ENCODE measurements at places on chromosomes 2 and 18. TPM values are rescaled to one million over a fixed set of nuclear protein-coding genes. Genes with fewer than 3 reads are reported as not detected.

The SCG2 gene
- total RNA-seq = not detected

DNA sequence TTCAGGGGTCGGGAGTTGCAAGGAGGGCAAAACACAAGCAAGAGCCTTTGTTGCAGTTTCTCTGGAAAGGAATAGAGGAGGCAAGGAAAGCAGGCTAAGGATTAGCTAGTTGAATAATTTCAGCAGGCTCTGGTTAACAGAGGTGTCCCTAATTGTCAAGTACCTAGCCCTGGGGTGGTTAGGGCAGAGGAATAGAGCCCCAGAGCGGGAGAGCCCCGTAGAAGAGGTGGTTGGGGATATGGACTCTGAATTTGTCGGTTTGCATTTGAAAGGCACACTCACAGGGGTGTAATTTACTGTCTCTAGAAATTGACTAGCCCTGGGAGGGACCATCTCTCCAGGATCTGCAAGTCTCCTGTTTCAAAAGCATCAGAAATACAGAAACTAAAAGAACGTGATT, 1030.2 kb downstream of the TMEM182 start:
- H3K4me1 ChIP-seq = no peaks in the 10 kb centered on the region
- H3K4me3 ChIP-seq = no peak overlapping the region
- H3K36me3 ChIP-seq = no peaks in the 10 kb centered on the region
- DNase-seq = no peak

The TACR1 gene
- not detected for total RNA-seq

GRCh38 chr18:34957119-34957863, 83.9 kb upstream of the MAPRE2 start:
- DNase-seq = no peak
- no peak overlapping the region for H3K4me3 ChIP-seq
- H3K27ac ChIP-seq = no peak overlapping the region

GRCh38 chr2:45992741-45993475, 304.3 kb upstream of the EPAS1 start:
- peaks cover 6% of the 10 kb centered on the region for H3K4me1 ChIP-seq
- H3K36me3 ChIP-seq = peaks cover 2% of the 10 kb centered on the region

DNA sequence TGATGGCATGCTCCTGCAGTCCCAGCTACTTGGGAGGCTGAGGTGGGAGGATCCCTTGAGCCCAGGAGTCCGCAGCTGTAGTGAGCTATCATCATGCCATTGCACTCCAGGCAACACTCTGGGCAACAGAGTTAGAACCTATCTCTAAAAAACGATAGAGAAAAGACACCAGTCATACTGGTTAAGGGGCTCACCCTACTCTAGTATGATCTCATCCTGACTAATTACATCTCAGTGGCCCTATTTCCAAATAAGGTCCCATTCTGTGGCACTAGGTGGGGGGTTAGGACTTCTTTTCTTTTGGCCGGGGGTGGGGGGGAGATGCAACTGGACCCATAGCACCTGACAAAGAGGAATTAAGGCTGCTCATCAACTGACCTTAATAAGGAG, 163.2 kb upstream of the NCK2 start:
- peaks cover 14% of the 10 kb centered on the region for H3K4me1 ChIP-seq
- H3K27ac ChIP-seq = no peak overlapping the region
- H3K27me3 ChIP-seq = no peaks in the 10 kb centered on the region
- no peak overlapping the region for H3K4me3 ChIP-seq

- H3K4me1 ChIP-seq = no peaks in the 10 kb centered on the region
- H3K27ac ChIP-seq = no peak overlapping the region
- H3K27me3 ChIP-seq = no peaks in the 10 kb centered on the region
- H3K4me3 ChIP-seq = no peak overlapping the region
- no peaks in the 10 kb centered on the region for H3K36me3 ChIP-seq
Measured at GRCh38 chr2:59458800-59459199, 1094.7 kb downstream of the BCL11A start.

DNA sequence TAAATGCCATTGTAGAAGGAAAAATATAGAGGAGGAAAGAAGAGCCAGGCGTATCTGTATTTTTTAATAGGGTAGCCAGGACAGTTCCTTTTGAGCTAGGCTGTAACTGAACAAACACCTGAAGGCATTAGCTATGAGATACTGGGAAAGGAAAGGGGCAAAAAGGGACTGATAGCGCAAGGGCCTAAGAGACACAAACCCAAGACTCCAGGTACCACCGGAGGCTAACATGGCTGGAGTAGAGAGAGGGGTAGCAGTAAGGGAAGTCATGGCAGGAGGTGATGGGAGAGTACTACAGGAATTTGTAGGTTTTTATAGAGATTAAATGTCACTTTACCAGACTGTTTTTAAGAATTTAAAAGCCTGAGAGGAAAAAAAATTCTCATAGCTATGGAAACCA, 20.7 kb downstream of the PNO1 start:
- peaks cover 8% of the 10 kb centered on the region for H3K4me1 ChIP-seq
- no peak overlapping the region for H3K4me3 ChIP-seq
- H3K36me3 ChIP-seq = peaks cover 2% of the 10 kb centered on the region
- peak overlapping the region; percentile 86 for H3K27ac ChIP-seq
- no peaks in the 10 kb centered on the region for H3K27me3 ChIP-seq

GRCh38 chr2:52356556-52356955, 1324.6 kb upstream of the NRXN1 start:
- DNase-seq = no peak
- H3K4me3 ChIP-seq = no peak overlapping the region
- no peaks in the 10 kb centered on the region for H3K27me3 ChIP-seq
- H3K27ac ChIP-seq = no peak overlapping the region
- no peaks in the 10 kb centered on the region for H3K4me1 ChIP-seq

- H3K27ac ChIP-seq = no peak overlapping the region
- H3K27me3 ChIP-seq = peaks cover 27% of the 10 kb centered on the region
- peaks cover 2% of the 10 kb centered on the region for H3K36me3 ChIP-seq
Measured at GRCh38 chr18:48208432-48209140, 200.6 kb downstream of the ZBTB7C start.

The OTOS gene
- total RNA-seq = not detected

DNA sequence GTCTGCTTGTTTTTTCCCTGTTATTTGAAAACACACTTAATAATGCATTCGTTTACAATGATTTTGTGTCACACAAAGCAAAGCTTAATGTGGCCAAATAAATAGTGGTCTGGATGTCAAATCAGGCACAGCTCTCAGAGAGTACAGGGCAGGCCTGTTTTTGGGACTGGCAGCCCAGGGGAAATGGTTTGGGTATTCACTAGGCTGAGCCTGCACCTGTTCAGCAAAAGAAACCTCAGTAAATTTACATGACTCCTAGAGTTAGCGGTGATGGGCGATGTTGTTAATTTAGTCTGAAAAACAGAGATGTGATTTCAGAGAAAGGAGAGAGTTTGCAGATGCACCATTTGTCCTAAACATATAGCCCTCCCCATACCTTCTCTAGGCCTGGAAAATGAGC, 197.1 kb downstream of the ALK start:
- no peak overlapping the region for H3K27ac ChIP-seq
- H3K4me1 ChIP-seq = no peaks in the 10 kb centered on the region
- no peak overlapping the region for H3K4me3 ChIP-seq
- H3K36me3 ChIP-seq = no peaks in the 10 kb centered on the region
- H3K27me3 ChIP-seq = peaks cover 50% of the 10 kb centered on the region

GRCh38 chr2:240810621-240811020, 9.4 kb downstream of the KIF1A start:
- H3K27ac ChIP-seq = no peak overlapping the region
- peaks cover 5% of the 10 kb centered on the region for H3K36me3 ChIP-seq
- no peak overlapping the region for H3K4me3 ChIP-seq
- no peak for DNase-seq

GRCh38 chr2:25402477-25402876, 60.8 kb upstream of the DNMT3A start:
- peaks cover 4% of the 10 kb centered on the region for H3K36me3 ChIP-seq
- H3K27me3 ChIP-seq = no peaks in the 10 kb centered on the region
- no peak overlapping the region for H3K27ac ChIP-seq
- no peak for DNase-seq
- H3K4me3 ChIP-seq = no peak overlapping the region

GRCh38 chr2:10691521-10691920, 1.7 kb upstream of the NOL10 start:
- H3K4me3 ChIP-seq = no peak overlapping the region
- peaks cover 3% of the 10 kb centered on the region for H3K36me3 ChIP-seq
- peaks cover 6% of the 10 kb centered on the region for H3K4me1 ChIP-seq
- no peak for DNase-seq
- H3K27me3 ChIP-seq = no peaks in the 10 kb centered on the region

DNA sequence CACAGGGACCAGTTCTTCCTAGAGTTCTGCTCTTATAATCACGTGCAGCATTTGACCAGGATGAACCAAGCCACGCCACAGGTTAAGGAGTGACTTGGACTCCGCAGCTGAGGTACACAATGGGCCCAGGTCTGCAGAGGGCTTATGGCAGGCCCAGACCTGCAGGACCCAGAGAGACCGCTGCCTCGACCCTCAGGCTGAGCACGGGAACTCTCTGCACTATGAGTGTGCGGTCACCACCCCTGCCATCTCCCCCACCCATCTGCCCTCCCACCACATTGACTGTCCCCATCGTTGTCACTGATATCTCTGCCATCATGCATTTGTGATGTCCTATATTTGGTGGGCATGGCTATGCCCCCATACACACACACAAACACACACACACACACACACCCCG, 45.7 kb upstream of the HPCAL1 start:
- peaks cover 21% of the 10 kb centered on the region for H3K27me3 ChIP-seq
- no peak overlapping the region for H3K4me3 ChIP-seq
- DNase-seq = no peak
- peaks cover 2% of the 10 kb centered on the region for H3K36me3 ChIP-seq
- H3K27ac ChIP-seq = no peak overlapping the region

DNA sequence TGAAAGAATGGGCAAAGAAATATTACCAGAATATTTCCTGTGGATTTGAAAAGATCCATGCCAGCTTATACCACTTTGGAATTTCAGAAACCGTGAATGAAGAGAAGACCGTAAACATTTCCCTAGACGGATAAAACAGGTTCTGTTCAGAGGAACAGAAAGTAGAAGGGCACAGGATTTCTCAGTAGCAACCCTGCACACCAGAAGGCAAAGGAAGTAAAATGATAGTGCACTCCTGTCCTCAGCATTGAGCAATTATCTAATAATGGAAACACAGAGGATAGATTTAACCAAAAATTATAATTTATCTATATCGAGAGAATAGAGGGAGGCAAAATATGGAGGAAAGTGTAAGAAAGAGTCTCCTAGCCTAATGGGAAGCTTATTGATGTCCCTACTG, 87.0 kb upstream of the ITGA6 start:
- H3K27ac ChIP-seq = peak overlapping the region; percentile 86
- H3K4me3 ChIP-seq = peak overlapping the region; percentile 86
- H3K36me3 ChIP-seq = no peaks in the 10 kb centered on the region
- DNase-seq = no peak

- no peak overlapping the region for H3K27ac ChIP-seq
- no peak for DNase-seq
- H3K4me3 ChIP-seq = no peak overlapping the region
- peaks cover 3% of the 10 kb centered on the region for H3K4me1 ChIP-seq
- no peaks in the 10 kb centered on the region for H3K27me3 ChIP-seq
Measured at GRCh38 chr2:111673526-111673925, 210.5 kb downstream of the ANAPC1 start.

DNA sequence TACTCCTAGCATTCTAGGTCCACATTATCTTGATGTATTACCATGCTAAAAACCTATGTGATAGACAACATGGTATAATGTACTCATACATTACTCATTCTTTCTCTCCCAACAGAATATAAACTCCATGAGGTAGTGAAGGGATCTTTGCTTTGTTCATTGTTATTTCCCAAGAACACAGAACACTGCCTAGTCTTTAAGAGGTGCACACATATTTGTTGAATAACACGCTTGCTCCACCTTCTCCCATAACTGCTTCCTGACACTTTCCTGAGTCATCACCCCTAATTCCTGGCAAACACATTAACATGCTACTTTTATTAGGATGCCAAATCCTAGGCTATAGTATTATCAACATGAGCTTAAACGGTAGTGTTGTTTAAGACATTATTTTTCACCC, 41.3 kb downstream of the REV1 start:
- no peak overlapping the region for H3K4me3 ChIP-seq
- DNase-seq = no peak
- H3K27me3 ChIP-seq = no peaks in the 10 kb centered on the region
- H3K27ac ChIP-seq = no peak overlapping the region
- peaks cover 10% of the 10 kb centered on the region for H3K4me1 ChIP-seq
